CD4-positive, alpha-beta T cell (primary cell): ENCODE measurements at places on chromosomes 1 and 21.

DNA sequence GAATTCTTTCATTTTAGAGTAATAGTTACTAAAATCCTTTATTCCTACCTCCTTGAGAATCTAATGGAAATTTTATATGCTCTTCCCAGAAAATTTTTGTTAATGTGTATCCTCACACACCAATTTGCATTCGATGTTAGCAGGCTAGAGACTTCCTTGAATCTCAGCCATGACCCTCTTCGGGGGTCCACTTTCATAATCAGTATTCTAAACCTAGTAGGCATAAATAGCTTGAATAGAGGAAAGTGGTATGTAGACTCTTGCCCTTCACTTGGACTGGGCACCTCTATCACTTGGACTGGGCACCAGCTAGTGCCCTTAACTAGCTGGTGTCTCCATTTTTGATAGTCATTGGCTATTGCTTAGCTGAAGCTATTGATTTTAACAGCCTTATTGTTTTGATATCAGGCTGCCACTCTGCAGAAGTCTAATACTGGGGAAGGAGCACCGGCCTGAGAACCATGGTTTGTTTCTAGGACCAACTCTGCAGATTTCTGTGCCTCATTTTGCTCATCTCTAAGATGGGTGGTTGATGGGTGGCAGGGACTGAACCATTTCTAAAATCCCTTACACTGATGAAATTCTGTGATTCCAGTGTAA is 42.8 kb downstream of the MRPL39 start:
- DNase-seq: no peak

- no peak for DNase-seq
These were observed 18.5 kb downstream of the LRRC41 start for GRCh38 chr1:46284597-46285564.

- no peak for DNase-seq
These were observed 53.3 kb upstream of the BOLA1 start for GRCh38 chr1:149846042-149846441.

DNA sequence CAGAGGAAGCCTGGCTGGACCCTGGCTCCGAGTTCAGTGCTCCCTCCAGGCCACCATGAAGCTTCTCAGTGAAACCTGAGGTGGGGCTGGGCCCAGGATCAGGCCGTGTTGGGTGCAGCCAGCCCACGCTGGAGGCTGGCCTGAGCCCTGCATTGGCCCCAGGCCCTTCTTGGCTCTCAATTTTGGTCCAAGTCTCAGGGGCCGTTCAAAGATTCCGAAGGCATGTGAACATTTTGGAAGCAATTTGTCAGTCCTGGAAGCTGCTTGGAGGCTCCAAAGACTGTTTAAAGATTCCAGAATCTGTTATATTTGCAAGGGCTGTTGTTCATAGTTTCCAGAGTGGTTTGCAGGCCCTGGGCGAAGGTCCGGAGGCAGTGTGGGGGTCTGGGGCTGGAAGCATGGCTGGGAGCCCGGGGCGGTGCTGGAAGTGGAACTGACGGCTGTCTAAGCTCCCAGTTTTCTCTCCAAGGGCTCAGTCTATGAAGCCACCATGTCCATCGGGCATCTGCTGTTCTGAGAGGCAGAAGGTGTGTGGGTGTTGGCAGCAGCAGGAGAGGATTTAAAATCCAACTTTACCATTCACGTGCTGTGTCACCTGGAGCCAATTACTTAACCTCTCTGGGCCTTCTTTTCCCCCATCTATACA is 104.9 kb downstream of the EPHB2 start:
- no peak for DNase-seq

DNA sequence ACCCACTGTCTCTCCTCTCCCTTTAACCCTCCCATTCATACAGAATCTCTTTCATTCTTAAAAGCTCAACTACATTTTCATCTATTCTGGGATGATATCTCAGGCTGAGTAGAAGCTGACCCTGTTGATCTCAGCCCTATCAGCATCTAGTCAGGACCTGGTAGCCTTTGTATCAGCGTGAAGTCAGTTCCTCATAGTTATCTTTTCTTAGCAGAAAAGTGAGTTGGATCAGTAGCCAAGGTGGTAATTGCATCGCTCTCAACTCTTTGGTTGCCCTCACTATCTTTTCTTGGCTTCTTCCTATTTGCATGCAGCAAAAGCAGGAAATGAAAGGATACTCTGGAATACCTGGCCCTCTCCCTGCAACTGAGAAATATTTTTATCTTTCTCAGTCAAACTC is 13.6 kb upstream of the GOLT1A start:
- no peak for DNase-seq

DNA sequence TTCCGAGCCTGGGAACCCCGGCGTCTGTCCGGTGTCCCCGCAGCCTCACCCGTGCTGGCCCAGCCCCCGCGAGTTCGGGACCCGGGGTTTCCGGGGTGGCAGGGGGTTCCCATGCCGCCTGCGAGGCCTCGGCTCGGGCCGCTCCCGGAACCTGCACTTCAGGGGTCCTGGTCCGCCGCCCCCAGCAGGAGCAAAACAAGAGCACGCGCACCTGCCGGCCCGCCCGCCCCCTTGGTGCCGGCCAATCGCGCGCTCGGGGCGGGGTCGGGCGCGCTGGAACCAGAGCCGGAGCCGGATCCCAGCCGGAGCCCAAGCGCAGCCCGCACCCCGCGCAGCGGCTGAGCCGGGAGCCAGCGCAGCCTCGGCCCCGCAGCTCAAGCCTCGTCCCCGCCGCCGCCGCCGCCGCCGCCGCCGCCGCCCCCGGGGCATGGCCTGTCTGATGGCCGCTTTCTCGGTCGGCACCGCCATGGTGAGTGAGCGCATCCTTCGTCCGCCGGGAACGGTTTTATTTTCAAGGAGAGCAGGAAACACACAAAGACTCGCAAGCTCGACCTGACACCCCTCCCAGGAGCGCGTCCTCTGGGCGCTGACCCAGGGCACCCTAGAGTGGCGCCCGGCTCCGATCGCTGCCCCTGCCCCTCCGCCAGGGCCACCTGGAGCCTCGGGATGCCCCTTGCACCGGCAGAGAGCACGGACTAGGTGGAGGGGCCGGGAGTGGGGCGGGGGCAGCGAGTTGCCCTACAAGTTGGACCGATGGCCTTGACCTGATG is at the start of gene ABCG1:
Gene ABCG1 (plus strand): TSS at position 305 of the 770 bp plus-strand sequence. CDS start 123 bp downstream, at position 428.
- peak; percentile 52 for DNase-seq

DNA sequence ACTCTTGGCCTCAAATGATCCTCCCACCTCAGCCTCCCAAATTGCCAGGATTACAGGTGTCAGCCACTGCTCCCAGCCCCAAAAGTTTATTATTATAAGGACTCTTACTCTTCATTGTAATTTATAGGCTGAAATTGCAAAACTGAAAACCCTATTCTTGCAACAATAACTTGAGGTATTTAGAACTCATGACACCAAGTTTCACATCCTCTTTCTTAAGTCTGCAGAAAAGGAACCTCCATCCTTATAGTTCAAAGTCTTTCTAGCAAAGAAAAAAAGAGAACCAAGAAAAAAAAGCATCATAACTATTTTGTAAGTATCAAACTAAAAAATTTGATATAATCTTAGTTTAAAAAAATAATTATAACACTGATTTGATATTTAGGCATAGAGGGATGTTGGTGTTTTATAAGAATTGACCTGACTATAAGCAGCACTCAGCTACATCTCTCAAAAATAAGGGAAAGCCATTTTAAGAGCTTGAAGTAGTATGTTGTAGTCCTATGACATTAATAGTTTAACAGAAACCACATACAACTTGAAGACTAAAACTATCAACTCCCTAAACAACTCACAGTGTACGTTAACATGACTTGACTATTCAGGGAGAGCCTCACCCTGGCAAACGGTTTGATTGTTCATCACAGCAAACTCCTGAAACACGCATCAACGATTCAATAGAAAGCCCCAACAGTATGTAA is 122.4 kb downstream of the AKT3 start:
- DNase-seq: peak; percentile 45

DNA sequence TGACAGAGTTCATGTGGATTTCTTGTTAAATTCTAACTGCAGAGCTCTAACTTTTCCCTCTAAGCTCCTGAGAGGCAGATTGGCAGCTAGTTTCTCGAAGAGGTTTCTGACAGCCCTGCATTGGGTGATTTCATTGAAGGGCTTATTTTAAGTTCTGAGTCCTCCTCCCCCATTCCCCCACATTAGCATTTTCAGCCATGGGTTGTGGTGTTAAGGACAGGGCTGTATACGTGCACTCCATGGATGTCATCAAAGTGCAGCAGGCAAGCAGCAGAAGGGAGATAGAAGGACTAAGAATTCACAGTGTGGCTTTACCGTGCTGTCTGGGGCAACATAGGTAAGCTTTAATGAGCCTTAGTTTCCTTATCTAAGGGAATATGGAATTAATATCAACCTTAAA is 19.0 kb downstream of the CRYZ start:
- DNase-seq: no peak

DNA sequence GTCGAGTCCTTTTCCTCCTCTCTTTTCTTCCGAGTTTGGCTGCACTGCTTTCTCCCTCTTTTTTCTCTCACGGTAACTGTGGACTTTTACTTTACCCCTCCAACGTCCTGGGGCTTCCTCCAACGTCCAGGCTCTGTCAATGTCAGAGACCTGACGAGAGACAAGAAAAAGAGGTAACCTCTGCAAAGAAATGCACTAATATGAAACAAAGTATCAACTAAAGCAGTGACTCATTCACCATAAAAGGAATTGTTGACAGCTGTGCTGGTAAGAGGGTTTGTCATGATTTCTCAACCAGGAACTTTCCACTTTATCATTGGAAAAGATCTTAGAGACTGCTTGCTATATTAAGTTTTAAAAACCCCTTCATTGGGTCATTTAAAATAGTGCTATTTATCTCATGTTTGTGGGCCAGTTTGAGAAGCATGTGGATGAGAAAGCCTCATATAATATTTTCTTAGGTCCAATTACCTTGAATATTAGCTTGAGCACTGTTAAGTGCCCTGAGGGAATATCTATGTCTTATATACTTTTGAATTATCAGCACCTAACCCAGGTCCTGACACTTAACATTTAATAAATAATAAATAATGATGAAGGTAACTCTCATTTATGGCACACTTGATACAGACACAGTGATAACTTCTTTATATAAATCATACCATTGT is at the start of gene GBP2:
Gene GBP2 (minus strand): TSS at position 202 of the 668 bp plus-strand sequence. CDS start 4,148 bp downstream, outside the sequence.
- DNase-seq: peak; percentile 74

GRCh38 chr1:7694600-7695496 is 76.2 kb upstream of the VAMP3 start:
- DNase-seq: no peak

DNA sequence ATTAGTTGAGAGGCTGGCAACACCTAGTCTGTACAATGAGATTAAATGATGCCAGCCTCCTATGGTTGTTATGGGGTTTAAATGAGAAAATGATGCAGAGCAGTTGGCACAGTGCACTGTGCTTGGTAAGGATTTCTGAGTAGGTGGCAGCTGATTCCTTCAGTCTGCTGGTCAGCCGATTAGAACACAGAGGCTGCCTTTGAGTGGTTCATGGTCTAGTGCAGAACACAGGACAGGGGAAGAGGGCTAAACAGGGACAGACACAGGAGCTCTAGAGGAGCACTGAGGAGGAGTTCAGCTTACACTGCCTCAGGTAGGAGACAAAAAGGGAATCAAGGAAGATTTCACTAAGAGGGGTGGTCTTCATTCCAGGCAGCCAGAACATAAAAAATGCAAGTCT is 1.4 kb downstream of the TIE1 start:
- no peak for DNase-seq

- peak; percentile 80 for DNase-seq
These were observed 6.1 kb downstream of the ADAMTS4 start for GRCh38 chr1:161192476-161193465.

- DNase-seq: no peak
These were observed 34.1 kb downstream of the PTPRF start for GRCh38 chr1:43564551-43565348.

- DNase-seq: no peak
These were observed 10.1 kb upstream of the XCL2 start for GRCh38 chr1:168553680-168554553.

- no peak for DNase-seq
These were observed 191.9 kb downstream of the RERE start for GRCh38 chr1:8625491-8625890.

GRCh38 chr21:21436012-21436534 is 437.9 kb downstream of the NCAM2 start:
- DNase-seq: no peak

- no peak for DNase-seq
These were observed 68.1 kb downstream of the OLFML2B start for GRCh38 chr1:161955606-161956005.

DNA sequence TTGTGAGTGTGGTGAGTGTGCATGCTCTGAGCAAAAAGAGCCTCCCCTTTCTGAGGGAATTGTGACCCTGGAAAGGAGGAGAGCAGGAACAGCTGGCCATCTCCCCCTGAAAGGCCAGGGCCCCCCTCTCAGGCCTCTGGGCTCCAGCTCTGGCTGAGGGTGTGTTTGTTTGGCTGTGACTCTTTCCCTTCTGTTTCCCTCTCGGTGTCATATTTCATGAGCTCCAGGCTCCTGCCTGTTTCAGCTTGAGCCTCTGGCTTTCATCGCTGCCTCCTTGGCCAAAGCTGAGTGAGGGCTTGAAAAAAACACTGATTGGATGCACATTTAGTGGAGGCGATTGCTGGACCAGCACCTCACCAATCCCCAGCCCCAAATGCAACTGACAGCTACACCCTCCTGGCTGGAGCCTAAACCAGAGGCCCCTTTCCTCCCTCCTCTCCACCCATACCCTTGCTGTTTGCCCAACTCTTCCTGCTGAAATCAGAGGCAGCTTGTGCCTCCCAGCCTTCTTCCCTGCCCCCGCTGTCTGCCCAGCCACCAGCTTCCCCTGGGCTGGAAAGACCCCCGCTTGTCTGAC is 64.1 kb downstream of the DDR2 start:
- DNase-seq: no peak

DNA sequence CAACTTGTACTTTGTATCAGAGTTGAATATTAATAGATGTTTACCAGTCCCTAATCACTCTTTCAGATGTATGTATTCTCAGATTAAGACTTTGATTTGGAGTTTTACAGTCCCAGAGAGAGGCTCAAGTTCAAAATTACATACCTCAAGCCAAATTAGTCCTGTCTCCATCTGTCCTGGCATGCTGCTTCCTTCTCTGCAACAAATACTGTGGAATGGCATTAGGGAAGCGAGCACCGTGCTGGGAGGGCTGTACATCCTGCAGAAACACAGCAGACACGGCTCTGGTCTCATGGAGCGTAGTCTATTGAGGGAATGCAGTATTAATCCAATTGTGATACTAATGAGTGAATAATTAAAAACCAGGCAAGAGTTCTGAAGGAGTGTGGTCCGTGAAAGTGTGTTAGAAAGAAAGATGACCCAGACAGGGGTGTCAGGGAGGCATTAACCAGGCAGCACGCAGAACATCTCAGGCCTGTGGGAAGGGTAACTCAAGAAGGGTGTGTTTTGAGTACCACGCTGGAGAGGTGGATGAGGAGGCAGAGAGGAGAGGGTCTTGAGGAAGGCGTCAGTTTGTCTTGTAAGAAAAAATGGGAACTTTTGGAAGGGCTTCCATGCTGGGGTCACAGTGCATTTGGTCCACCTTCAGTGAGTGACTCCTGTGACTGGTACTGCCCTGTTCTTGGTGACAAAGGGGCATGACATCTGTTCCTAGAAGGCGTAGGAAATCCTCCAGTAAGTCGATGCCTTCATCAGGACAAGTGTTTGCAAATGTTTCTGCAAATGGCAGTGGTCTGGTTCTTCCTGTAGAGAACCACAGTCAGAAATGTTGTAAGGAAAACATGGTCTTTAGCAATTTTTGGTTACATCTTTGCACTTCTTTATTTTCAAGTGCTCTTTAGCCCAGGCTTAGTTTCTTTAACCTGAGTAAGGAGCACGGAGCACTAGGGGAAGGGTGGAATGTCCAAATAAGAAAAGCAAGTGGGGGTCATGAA is 1.6 kb downstream of the RAB4A start:
- no peak for DNase-seq

GRCh38 chr1:56287721-56288120 is 291.6 kb downstream of the PLPP3 start:
- DNase-seq: no peak
